Activated CD4-positive, alpha-beta T cell treated with anti-CD3 and anti-CD28 coated beads for 36 hours (primary cell): ENCODE measurements at places on chromosomes 4 and X. TPM values are rescaled to one million over a fixed set of nuclear protein-coding genes. Genes with fewer than 3 reads are reported as not detected.

The BTC gene
- not detected for total RNA-seq

The SH2D1A gene
- total RNA-seq, result 26.8 TPM

DNA sequence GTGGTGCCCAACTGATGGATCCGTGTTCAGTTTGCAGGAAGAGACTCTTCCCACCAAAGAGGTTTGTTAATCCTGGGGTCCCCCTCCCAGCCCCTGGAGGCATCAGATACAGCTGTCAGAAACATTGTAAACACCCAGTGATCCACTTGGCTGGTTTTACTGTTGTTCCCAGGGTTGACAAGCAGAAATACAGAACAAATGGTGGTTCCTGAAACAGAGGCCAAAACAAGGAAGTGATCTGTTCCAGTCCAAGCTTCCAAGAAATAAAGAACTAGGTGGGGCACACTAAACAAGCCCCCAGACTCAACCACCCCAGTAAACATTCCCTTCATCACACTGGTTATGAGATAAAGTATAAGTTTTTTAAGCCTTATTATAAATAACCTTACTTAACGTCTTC, 1.4 kb downstream of the TMLHE start:
- peaks cover 31% of the 10 kb centered on the region for H3K4me1 ChIP-seq
- DNase-seq, result no peak
- H3K27ac ChIP-seq, result no peak overlapping the region

DNA sequence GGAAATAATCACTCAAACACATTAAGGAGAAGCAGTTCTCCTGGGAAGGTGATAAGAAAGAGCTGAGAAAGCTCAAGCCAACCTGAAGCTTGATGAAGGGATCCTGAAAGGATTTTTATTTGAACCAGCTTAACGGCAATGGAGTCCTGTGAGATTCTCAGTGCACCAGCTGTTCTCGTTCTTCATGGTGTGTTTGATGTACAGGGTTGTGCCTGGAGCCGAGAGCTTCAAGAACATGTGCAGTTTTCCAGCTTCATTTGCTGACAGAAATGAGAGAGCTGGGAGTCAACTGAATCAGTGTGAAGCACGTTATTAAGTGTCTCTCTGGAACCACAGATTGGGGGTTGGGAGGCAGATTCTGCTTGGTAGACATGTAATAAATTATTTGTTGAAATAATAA, 115.7 kb downstream of the ANKRD50 start:
- no peak overlapping the region for H3K27ac ChIP-seq
- no peak for DNase-seq
- no peaks in the 10 kb centered on the region for H3K4me1 ChIP-seq
- H3K27me3 ChIP-seq, result peaks cover 2% of the 10 kb centered on the region
- no peak overlapping the region for H3K4me3 ChIP-seq

- no peak overlapping the region for H3K27ac ChIP-seq
- DNase-seq, result no peak
- H3K27me3 ChIP-seq, result no peaks in the 10 kb centered on the region
- H3K4me3 ChIP-seq, result no peak overlapping the region
- no peaks in the 10 kb centered on the region for H3K36me3 ChIP-seq
- H3K4me1 ChIP-seq, result peaks cover 21% of the 10 kb centered on the region
Observed at GRCh38 chrX:124260845-124261244, 71.6 kb upstream of the TEX13D start.
